Stimulated activated CD4-positive, alpha-beta T cell treated with anti-CD3 and anti-CD28 coated beads, Interleukin-1b, Interleukin-23, amount 100 ng/mL, for 24 hours (primary cell): ENCODE measurements at places on chromosomes 2 and 18.

GRCh38 chr2:10841547-10842219 is 29.1 kb upstream of the PDIA6 start:
- no peak for DNase-seq

DNA sequence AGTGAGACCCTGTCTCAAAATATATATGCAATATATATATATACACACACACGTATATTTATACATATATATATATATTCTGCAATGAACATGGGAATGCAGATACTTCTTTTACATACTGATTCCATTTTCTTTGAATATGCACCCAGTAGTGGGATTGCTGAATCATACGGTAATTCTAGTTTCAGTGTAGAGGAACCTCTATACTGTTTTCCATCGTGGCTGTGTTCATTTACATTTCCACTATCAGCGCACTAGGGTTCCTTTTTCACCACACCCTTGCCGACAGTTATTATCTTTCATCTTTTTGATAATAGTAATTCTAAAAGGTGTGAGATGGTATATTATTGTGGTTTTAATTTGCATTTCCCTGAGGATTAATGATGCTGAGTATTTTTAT is 52.3 kb upstream of the SLC39A10 start:
- no peak for DNase-seq

GRCh38 chr2:39179974-39180960 is 59.4 kb upstream of the SOS1 start:
- DNase-seq = no peak

- DNase-seq = no peak
These were observed 545 bp upstream of the CDCA7 start for GRCh38 chr2:173354073-173354581.

DNA sequence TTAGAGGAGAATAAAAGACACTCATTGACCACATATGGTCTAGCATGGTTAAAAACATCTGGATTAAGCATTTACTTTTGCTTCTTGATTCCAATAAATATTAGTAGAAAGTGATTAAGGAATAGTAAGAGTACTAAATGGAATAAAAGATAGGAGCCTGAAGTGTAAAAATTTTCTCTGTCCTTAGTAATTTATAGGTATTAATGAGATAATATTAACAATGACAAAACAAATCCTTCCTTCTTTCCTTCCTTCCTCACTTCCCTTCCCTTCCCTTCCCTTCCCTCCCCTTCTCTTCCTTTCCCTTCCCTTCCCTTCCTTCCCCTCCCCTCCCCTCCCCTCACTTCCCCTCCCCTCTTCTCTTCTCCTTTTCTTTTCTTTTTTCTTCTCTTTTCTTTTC is 797.5 kb upstream of the NRXN1 start:
- no peak for DNase-seq

DNA sequence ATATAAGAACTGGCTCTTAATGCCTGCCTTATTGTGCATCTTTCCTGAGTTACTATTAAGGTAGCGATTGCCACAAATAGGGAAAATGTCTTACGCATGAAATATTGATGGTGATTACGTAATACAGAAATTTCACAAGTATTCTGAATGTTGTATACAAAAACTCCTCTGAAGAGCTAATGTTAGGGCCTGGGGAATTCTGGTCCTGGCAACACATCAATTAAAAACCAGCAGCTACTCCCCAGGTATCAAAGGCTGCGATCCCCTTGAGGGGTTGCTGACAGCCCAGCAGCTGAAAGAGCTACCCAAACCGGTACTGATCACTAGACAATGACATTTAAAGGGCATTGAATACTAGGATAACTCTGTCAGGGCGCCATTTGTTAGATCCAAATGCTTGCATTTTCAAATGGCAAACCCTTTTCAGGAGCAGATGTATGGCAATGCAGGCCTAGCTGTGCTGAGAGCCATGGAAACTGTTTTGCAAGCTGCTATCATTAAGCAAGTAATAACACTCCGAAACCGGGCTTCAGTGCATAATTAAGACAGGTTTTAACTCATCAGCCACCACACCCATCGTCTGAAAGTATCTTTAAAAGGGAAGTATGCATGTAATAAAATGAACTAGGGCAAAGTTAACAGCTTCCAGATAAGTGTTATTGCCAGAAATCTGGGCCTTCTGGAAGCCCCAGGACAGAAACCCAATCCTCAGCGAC is 78.4 kb downstream of the CLHC1 start:
- DNase-seq = no peak

- no peak for DNase-seq
These were observed 75.9 kb downstream of the TXNL1 start for GRCh38 chr18:56562479-56562878.

DNA sequence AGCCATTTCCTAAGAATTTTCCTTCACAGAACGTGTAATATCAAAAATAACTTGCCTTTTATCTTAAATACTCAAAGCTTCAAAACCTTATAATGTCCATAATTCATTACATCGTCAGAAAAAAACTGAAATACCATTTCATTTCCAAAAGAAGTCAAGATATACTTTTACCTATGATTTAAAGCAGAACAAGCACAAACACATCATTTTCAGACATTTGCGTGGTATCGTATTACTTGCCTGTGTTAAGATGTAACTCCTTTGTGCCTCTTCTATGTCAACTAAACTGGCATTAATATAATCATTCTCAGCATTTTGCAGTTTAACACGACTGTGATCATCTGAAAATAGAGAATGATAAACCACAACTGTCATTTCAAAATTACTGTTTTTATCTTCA is 47.5 kb downstream of the PTPN2 start:
- no peak for DNase-seq

- no peak for DNase-seq
These were observed 632.1 kb downstream of the SOCS6 start for GRCh38 chr18:70920840-70921374.

GRCh38 chr18:63986885-63987284 is 17.0 kb downstream of the SERPINB8 start:
- DNase-seq = no peak

DNA sequence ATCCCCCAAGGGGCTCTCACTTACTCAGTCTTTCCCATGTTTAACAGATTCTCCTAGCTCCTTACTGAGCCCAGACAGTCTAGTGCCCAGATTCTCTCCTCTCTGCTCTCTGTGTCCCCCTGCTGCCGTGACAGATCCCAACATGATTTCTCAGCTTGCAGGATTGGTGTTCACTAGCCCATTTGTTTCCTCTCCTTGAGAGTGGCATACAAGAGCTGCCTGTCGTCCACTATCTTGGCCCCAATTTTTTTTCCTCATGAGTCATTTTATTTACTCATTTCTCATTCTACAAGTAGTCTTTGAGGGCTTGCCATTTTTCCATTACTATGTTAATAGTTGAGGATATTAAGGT is 199.9 kb upstream of the FN1 start:
- no peak for DNase-seq

GRCh38 chr2:222477962-222478608 is 53.7 kb downstream of the SGPP2 start:
- DNase-seq = no peak

DNA sequence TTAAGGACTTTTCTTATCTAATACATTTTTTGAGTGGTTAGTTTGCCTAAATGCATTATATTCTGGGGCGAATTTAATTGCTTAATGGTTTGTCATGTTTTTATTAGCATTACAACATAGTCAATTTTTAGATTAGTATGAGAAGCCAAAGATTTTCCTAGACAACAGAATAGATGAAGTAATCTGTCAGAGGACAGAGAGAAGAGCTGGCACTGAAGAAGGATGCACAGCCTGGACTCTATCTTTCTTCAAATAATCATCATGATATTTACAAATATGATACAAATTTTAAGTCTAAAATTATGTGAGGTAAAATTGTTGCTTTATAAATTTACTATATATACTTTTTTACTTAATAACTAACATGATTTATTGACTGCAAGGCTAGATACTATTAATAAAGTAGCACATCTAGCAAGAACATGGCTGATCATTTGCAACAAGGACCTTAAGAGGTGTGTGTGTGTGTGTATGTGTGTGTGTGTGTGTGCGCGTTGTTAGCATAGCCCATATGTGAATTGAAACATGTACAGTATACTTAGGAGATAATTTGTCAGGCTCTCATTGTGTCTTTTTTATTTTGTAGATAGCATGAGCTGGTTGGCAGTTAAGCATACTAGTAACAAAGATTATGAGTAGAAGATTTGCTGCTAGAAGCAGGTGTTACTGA is 752.2 kb downstream of the DCDC2C start:
- no peak for DNase-seq

DNA sequence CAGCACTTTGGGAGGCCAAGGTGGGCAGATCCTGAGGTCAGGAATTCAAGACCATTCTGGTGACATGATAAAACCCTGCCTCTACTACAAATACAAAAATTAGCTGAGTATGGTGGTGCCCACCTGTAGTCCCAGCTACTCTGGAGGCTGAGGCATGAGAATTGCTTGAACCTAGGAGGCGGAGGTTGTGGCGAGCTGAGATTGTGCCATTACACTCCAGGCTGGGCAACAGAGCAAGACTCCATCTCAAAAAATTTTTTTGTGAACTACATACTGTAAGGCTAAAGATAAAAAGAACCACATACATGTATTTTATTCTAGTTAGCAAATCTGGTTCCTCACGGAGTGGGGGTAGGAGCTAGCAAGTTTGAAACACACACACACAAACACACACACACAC is 45.1 kb downstream of the RAB10 start:
- DNase-seq = no peak

GRCh38 chr2:143515318-143515717 is 386.1 kb downstream of the ARHGAP15 start:
- no peak for DNase-seq

DNA sequence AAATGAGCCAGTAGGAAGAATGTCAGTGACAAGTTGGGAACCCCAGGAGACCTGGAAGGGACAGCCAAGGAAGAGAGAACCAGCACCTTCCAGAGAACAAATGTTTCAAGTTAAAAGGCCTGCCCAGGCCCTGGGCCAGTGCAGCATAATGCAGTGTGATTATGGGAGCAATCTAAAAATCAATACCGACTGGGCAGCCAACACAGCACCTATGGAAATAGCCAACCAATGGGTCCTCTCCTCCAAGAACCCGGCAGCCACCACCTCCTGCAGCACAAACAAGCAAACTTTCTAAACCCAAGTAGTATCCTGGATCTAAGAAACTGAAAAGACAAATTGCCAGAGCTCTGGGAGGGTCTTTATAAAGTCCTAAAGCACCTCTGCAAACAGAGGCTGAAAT is 71.7 kb downstream of the CLHC1 start:
- DNase-seq = no peak

DNA sequence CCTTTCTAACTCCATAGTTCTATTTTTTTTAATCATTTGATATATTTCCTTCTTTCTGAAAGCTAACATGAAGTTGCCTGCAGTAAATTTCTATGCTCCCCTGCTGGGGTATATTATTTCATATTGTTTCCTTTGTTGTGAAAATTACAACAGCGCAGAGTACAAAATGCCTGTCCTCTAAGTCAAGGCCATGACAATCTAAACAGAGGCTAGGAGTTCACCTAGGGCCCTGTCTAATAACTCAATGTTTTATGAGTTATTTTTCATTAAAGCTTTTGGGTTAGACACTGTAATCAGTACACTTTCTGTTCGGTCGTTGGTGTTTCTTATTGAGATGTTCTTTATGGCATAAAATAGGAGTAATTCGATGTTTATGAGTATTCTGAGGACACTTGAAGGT is 111.2 kb downstream of the OSR1 start:
- no peak for DNase-seq

GRCh38 chr2:239269916-239270315 is 130.9 kb downstream of the HDAC4 start:
- DNase-seq = no peak

DNA sequence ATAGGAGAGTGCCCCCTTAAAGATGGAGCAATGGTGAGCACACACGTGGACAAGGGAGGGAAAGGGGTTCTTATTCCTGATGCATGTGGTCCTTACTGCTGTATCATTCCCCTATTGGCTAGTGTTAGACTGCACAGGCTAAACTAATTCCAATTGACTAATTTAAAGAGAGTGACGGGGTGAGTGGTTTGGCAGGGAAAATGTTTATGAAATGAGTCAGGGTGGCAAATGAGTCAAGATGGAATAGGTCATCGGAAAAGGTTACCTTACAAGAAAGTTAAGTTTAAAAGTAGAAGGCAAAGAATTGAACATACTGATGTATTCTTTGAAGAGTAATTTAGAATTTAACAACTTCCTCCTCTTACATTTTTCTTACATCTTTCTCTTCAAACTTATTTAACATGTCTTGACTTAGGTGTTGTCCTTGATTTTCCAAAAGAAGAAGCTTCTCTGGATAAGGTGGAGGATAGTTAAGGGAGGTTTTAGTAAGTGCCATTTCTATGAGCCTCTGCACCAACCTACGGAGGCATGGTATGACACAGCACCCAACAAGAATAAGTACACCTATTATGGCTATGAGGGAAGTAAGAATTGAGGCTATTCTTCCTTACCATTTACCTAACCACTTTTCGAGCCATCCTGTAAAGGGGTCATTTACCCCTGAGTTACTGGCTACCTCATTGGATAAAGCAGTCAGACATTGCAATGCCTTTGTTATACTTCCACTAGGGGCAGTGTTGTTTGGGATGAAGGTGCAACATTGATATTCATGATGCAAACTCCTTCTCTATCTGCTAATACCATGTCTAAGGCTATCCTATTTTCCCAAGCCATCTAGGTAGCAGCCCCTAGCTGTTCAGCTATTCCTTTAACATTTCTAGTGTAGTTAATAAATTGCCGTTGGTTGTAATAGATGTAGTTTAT is 1345.8 kb upstream of the LRRTM1 start:
- no peak for DNase-seq

- no peak for DNase-seq
These were observed 82.0 kb downstream of the ATP9B start for GRCh38 chr18:79151191-79151590.

GRCh38 chr2:219618733-219619122 is 8.7 kb upstream of the SLC4A3 start:
- no peak for DNase-seq

- DNase-seq = no peak
These were observed 753.6 kb upstream of the GCFC2 start for GRCh38 chr2:76464310-76464709.

GRCh38 chr2:72770879-72771461 is 54.9 kb downstream of the EXOC6B start:
- DNase-seq = peak; percentile 22

GRCh38 chr18:59540780-59541179 is 156.4 kb downstream of the CCBE1 start:
- no peak for DNase-seq

GRCh38 chr2:19350678-19351401 is 7.6 kb downstream of the OSR1 start:
- no peak for DNase-seq

DNA sequence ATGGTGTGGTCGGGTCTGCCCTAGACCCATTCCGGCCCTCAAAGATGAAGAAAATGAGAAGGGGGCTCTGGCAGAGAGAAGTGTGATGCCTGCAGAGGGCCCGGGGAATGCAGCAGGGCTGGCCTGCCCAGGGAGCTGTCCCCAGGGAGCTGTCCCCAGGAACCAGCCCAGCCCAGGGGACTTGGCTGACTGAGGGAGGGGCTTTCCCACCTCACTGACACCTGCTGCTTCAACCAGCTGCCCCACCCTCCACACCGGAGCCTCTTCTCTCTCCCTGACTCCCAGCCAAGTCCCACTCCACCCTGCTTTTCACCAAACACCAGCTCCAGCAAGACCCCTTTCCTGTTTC is 111.2 kb downstream of the STPG4 start:
- no peak for DNase-seq
